Subcutaneous adipose tissue (tissue), 4 donors: ENCODE measurements at places on chromosomes 2 and 18. TPM values are rescaled to one million over a fixed set of nuclear protein-coding genes. Genes with fewer than 3 reads are reported as not detected.

FEZ2 gene
- total RNA-seq = 69.2 TPM

HADHB gene
- total RNA-seq = 226 TPM

SNED1 gene
- total RNA-seq = 34.9 TPM

LRATD1 gene
- 1.5 TPM for total RNA-seq

INO80C gene
- total RNA-seq = 5.3 TPM

ADAM23 gene
- total RNA-seq = 0.68 TPM

POMC gene
- total RNA-seq = 4.6 TPM
